ENCODE measurements at places on chromosomes 5 and 9.

DNA sequence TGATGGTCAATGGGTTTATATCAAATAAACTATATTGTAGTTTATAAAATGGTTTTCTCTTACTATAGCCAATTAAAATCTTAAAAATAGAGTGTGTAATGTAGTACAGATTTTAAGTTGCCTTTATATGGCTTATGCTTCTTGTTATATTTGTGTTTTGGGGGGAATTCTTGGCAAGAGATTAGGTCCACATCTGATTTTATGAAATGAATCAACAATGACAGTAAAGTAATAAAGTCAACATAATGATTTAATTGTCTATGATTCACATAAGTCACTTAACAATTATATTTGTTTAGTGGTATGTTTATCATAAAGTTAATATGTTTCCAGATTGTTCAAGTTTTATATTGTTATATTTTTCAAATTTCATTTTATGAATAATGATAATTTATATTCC is 164.8 kb downstream of the COMMD10 start:
- no peak for DNase-seq

- no peak for DNase-seq
These were observed 153.5 kb upstream of the ELAVL2 start for GRCh38 chr9:23979491-23979890.

- no peak for DNase-seq
These were observed 88.5 kb downstream of the FAM174A start for GRCh38 chr5:100623719-100624118.

GRCh38 chr5:65185468-65185867 is 296.3 kb downstream of the ADAMTS6 start:
- DNase-seq, result no peak

DNA sequence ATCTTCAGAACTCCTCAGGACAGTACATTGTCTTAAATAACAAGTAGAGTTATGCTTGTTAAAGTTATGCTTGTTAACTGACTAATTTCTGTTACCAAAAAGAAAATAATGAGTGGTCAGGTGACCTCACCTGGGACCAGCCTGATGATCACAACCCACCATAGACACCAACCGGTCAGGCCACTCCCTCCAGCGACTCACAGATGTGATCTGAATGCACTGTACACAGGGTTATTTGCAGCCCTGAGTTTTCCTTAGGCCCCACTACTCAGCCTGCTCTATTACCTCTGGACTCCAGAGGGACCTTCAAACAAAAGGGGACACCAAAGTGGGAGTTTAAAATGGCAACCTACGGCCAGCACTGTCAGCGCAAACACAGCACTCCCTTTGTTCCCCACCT is 55.3 kb downstream of the ARSB start:
- DNase-seq, result no peak

DNA sequence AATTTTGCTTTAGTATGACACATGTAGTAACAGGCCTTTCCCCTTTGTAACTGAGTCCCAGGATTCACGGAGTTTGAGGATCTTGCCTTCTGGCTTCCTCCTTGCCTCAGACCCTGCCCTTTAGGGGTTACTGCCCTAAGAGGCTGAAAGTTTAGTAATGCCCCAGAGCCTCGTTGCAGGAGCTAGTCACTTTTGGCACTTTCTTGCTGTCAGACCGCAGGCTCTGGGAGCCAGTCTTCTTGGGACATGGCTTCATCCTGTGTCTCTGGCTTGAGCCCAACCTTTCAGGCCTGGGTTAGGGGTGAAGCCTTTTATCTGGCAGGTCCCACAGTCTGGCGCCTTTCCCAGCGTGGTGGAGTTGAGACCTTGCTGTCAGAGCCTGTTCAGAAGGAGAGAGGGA is 185.6 kb upstream of the DMRT1 start:
- DNase-seq, result no peak

DNA sequence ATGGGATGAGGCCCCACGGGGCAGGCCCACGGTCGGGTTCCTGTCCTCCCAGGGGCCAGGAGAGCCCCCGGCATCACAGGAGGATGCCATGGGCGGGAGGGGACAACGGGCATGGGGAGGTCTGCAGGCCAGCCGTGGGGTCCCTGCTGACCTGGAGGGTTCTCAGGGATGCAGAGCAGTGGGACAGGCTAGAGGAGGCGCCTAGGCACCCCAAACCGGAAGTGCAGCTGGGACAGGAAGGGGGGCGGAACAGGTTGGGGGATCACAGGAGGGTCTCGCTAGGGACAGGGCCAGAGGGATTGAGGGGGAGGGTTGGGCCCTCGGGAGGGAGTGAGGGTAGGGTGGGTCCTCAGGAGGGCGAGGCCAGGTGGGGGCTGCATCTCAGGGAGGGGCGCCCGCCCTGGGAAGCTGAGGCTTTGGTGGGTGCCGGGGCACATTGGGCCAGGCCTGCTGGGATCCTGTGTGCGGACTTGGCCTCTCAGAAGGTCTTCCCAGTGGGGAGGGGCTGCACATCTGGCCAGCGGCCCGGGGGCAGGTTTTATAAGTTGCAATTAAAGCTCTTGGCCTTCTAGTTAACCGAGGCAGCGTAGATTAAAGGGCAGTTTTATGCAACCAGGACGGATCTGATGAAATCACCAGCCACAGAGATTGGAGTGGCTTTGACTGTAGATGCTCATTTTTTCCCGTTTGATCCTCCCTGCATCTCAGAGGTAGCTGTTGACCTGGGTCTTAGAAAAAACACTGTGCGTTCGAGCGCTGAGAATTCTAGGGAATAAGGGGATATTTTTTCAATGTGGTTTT is 20.1 kb downstream of the NKD2 start:
- DNase-seq, result no peak

- no peak for DNase-seq
These were observed 66.0 kb downstream of the HMCN2 start for GRCh38 chr9:130331573-130331972.

DNA sequence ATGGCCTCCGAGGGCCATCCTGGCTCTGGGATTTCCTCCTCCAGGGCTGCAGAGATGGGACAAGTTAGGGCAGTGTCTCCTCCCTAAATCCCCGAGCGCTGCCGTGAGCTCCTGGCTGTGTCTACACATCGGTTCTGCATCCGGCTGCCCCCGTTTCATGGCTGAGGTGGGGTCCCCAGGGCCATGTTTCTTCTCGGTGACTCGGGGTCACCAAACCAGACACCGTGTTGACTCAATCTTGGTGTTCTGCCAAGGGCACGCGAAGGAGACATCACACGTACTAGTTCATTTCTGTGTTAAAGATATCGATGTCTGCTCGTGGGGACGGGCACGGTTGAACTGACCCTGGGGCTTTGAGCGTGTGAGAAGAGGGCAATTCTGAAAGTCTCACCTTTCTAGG is 60.7 kb downstream of the COL5A1 start:
- DNase-seq, result no peak

GRCh38 chr5:31362529-31362900 is 169.0 kb downstream of the CDH6 start:
- no peak for DNase-seq

All from stimulated activated CD4-positive, alpha-beta T cell treated with anti-CD3 and anti-CD28 coated beads, Interleukin-15, amount 100 ng/mL, for 48 hours (primary cell).